Activated CD8-positive, alpha-beta memory T cell treated with anti-CD3 and anti-CD28 coated beads for 4 hours (primary cell): ENCODE measurements at places on chromosomes 2 and 18.

DNA sequence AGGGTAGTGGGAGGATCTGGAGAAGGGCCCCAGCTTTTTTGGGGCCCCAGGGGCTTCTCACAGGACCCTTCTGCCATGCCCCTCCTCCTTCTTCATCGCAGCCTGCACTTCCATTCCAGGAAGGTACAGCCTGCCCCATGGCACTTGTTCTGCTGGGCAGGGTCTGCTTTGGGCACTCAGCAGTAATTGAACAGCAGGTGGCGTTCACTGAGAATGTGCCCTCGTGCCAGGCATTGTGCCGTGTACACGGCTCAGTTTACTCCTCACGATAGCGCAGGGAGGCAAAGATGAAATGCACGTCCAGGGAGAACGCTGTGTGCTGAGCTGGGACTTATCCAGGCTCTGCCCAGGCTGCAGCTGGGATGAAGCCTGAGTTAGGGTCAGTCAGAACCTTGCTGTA lies 54.8 kb upstream of the ASB18 start:
- DNase-seq = no peak

- DNase-seq = no peak
These were observed 10.3 kb downstream of the CYP1B1 start for GRCh38 chr2:38065502-38066135.

DNA sequence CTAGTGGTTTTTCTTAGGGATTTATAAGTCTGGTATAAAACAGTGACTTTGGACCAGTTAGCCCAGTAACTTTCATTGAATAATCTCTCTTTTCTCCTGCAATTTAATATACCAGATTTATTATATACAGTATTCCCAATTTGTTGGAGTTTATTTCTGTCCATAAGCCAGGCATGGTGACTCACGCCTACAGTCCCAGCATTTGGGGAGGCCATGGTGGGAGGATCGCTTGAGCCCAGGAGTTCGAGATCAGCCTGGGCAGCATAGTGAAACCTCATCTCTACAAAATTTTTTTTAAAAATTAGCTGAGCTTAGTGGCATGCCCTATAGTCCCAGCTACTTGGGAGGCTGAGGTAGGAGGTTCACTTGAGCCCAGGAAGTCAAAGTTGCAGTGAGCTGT lies 26.7 kb downstream of the CNNM4 start:
- DNase-seq = no peak

DNA sequence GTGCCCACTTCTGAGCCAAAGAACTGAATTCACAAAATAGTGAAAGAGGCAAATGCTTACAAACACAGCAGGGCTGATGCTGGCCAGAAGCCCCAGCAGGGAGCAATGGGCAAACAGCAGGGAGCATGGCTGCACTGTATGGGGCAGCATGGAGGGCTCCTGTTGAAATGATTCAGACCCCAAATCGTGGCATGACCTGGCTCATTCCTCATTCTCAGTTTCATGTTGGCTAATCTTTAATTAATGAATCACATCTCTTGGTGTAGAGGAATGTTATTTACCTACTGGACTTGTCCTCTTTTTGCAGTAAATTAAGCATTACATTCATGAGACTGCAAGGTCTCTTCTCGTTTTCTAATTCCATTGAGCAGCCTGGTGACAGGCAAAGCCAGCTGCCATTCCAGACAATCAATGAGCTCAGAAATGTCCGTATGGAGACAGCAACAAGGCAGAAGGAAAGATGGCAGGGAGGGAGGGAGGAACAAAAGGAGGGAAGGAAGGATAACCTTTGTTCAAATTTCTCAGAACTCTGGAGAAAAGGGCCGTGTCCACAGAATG lies 84.9 kb upstream of the ST8SIA3 start:
- DNase-seq = no peak

DNA sequence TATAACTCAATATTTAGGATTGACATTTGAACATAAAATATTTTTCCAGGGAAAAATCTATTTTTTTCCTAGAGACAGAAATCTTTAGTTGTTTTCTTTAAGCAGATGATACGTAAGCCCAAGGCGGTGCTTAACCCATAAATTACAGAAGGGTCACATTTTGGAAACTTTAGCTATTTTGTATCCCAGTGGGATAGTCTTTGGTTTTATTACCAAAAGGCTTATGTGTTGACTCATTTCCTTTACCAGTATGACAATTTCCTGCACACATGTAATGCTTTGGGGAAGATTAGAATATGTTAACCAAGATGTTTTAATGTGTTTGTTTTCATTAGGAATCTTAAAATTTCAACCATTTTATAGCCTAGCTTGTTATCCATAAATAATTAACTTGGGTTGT lies 24.8 kb downstream of the DYNC1I2 start:
- DNase-seq = no peak

DNA sequence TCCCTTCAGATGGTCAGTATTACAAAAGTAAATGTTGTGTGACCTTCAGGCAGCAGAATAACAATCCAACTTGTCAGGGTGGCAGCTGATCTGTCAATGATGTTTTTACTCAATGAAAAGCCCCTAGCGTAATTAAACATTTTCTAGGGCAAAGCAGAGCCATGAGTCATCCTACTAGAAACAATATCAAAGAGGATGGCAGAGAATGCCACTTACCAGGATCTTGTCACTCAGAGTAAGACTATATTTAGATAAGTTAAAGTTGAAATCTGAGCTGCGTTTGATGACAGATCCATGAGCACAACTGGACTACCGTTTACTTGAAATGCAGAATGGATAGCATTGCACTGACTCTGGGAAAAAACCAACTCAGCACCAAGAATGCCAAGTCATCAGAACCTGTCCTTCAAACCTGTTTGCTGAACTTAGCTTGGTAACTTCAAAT lies 612.6 kb upstream of the ACVR2A start:
- no peak for DNase-seq

- DNase-seq = no peak
These were observed 1.9 kb downstream of the CNPPD1 start for GRCh38 chr2:219174801-219175200.

GRCh38 chr2:219362072-219362471 lies 25.6 kb downstream of the DNPEP start:
- no peak for DNase-seq

- no peak for DNase-seq
These were observed 235.3 kb downstream of the BCL2 start for GRCh38 chr18:63084219-63084618.

- DNase-seq = no peak
These were observed 21.9 kb downstream of the NEMP2 start for GRCh38 chr2:190512539-190513095.

GRCh38 chr2:97961534-97961933 lies 34.2 kb downstream of the TMEM131 start:
- no peak for DNase-seq

DNA sequence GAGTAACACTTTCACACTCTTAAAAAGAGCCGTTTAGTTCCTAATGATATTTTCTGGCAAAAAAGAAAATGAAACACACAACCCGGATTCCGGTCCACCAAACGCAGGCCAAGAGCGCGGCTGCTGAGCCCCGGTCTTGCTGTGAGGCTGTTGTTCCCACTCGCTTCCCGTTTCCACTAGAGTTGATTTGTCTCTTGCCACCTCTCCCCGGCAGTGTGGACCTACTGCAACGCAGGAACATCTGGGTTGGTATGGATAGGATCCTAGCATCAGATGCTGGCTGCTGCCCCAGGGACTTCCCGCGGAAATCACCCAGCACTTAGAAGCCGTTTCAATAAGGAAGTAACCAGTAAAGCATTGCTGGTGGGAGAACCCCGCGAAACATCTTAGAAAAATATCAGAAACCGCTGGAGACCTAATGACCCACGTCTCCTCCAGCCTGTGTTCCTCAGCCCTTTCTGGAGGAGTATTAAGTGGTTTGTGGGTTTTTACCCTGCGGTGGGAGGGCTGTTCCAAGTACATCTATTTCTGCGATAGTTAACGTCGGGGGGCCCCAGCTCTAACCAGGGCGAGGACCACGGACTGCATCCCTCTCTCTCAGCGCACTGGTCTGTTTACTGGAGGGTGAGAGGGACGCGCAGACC lies 939 bp downstream of the DOCK10 start:
- DNase-seq = peak; percentile 48

GRCh38 chr2:240212425-240213225 lies 72.2 kb upstream of the OTOS start:
- DNase-seq = no peak

GRCh38 chr18:52175406-52175805 lies 164.6 kb upstream of the DCC start:
- no peak for DNase-seq

DNA sequence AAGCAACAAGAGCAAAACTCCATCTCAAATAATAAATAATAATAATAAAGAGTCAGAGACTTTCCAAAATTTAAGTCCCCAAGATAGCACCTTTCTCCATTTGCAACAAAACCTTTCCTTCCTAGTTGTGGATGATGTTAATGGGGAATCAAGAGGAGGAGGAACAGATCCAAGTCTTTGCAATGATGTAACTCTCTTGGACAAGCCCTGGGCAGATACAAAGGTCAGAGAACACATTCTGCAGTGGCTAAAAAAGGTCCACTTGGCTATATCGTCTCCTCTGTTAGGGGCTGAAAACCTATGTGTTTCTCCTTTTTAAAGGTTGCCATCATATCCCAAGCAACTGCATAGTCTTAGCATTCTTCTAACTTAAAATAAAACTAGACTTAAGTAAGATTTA lies 151.1 kb downstream of the TMEM163 start:
- no peak for DNase-seq

DNA sequence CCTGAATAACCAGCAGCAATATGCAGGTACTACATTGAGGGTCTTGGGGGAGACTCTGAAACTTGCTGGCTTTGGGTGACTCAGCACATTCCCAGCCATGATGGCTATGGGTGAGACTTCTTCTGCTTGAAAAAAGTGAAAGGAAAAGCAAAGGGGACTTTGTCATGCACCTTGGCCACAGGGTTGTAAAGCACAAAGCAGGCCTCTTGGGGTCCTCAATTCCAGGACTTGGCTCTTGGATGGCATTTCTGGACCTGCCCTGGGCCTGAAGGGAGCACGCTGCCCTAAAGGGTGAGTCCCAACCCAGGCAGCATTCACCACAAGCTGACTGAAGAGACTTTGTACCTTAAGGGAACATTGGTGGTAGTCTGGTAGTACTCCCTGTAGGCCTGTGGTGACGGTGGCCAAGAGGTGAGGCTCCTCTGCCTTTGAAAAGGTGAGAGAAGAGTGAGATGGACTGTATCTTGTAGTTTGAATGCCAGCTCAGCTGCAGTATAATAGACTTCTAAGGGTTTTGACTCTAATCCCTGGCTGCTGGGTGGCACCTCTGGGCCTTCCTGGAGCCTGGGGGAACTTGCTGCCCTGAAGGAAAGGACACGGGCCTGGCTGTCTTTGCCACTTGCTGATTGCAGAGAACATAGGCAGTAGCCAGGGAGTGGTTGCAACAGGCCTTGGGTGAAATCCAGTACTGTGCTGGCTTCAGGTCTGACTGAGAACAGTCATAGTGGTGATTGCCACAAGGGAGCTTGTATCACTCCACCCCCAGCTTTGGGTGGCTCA lies 36.5 kb upstream of the CYTIP start:
- no peak for DNase-seq

GRCh38 chr2:174180165-174180724 lies 68.1 kb downstream of the OLA1 start:
- DNase-seq = no peak

DNA sequence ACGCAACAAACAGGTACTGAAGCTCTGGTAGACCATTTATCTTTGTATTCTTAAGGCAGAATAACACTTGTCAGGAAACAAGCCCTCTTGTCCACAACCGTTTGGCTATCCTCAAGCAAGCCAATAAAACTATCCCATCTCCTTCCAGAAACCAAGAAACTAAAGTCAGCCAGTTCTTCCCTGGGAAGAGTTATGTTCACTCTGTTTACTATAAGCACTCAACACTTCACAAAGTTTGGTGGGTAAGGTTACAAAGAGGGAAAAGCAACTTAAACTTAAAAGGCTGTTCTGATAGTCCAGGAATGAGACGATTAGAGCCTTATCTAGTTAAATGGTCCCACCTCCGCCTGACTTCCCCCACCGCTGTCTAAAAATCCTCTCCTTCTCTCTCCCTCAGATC lies 25.6 kb downstream of the LRP2 start:
- no peak for DNase-seq

- no peak for DNase-seq
These were observed 52.0 kb downstream of the DCC start for GRCh38 chr18:52391810-52392559.

DNA sequence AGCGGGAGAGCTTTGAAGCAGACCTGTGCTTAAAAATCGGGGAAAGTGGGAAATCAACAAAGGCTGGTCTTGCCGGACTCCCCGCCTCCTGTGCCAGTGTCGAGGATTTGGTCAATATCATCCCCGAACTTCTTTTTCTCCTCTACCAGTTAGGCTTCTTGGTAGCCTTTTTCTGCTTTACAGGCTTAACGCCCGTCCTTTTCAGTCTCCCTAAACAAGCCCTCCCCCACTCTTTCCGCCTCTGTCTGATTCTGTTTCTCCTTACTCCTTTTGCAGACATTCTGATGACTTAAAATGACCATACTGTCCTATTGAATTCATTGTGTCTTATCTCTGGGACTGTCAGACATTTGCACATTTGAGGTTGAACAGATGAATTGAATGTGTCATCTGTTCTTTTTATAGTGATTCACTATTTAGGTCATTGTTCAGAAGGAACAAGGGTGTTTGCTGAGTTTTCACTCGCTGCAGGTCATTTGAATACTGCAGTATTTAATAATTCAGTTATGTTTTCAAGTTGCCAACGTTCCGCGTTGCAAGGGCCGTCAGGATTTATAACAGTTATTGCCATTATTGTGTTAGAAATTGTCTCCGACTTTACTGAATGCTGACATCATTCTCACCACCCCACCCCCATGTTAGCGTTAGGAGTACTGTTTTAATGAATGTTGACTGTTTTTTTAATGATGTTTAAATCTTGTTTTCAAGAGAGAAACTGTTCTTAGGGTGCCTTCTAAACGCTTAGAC lies 1.1 kb downstream of the ITGAV start:
- no peak for DNase-seq

GRCh38 chr2:67540962-67541361 lies 143.8 kb downstream of the ETAA1 start:
- no peak for DNase-seq
